ENCODE measurements at places on chromosomes 11 and 22.

GRCh38 chr11:8090756-8091155 lies 9.7 kb downstream of the TUB start:
- DNase-seq = no peak

- no peak for DNase-seq
Measured at GRCh38 chr22:35893698-35894097, 134.9 kb downstream of the RBFOX2 start.

- peak; percentile 57 for DNase-seq
Measured at GRCh38 chr11:81995889-81996288, 737.8 kb downstream of the FAM181B start.

- no peak for DNase-seq
Measured at GRCh38 chr11:63369165-63369970, at the start of gene SLC22A9. Gene SLC22A9 (plus strand): TSS chr11:63369785. CDS start chr11:63370057, 272 bp downstream.

- no peak for DNase-seq
Measured at GRCh38 chr11:30424321-30424720, 101.4 kb downstream of the ARL14EP start.

DNA sequence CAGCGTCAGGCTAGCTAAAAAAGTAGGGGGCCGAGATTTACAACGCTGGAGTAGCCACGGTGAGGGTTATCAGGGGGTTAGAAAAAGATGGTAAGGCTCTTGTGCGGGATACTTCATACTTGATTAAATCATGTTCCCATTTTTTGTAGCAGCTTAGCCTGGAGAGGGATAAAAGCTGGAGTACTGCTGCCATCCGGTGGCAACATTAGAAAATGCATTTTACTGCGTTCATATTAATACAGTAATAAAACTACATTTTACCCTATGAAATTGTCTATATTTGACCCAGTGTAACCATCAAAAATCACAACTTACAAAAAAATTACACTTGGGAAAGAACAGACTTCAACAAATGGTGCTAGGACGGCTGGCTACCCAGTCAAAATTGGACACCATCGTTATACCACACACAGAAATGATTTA lies 17.3 kb downstream of the RPUSD4 start:
- DNase-seq = no peak

DNA sequence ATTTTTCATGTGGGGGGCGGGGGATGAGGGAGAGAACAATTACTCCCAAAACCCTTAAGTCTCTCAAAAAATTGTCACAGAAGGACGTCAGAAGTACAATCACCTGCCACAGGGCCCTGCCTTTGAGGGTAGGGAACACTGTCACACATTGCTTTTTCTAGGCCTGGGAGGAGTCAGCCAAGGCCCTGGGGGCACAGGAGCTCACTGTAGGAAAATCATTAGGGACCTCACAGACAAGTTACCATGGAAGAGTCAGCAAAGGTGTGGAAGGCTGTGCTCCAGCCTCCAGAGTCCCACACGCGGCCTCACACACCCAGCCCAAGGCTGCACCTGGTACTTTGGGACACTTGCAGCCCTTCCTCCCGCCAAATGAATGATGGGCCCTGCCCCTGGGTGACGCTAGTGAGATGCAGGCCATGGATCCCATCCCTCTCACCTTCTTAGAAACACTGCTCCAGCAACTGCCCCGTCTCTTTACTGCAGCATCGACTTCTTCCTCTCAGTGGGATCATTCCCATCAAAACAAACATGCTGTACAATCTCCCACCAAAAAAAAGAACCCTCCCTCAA lies 3.3 kb downstream of the PLEKHA7 start:
- DNase-seq = no peak

GRCh38 chr11:2789791-2790567 lies 90.2 kb upstream of the KCNQ1OT1 start:
- DNase-seq = no peak

GRCh38 chr11:122202951-122203456 lies 87.0 kb upstream of the BLID start:
- DNase-seq = no peak

GRCh38 chr22:22168190-22168940 lies 76.2 kb upstream of the VPREB1 start:
- peak; percentile 15 for DNase-seq

GRCh38 chr22:47292546-47293320 lies 530.3 kb downstream of the TBC1D22A start:
- DNase-seq = no peak

DNA sequence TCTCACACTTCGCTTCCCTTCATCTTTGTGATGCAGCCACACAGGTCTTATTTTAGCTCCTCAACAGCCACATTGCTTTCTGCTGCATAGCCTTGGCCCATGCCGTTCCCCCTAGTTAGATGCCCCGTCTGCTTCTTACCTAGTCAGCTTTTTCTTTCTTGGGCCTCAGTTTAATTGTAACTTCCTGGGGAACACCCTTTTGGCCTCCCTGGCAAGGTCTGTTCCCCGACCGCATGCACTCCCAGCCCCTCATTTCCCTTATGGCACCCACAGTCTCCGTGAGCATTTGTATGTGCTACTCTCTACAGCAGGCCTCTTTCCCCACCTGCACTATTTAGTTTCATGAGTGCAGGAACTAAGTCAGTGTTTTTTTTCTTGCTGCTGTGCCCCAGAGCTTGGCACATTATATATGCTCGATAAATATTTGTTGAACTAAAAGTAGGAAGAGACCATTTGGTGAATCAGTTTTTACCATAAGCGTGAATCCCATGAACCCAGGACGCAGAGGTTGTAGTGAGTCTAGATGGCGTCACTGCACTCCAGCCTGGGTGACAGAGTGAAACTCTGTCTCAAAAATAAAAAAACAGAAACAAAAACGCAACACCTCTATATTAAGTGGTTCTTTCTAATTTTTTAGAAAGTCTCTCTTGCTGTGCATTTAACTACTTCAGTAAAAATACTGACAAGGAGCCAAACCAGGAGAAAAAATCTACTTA lies 38.5 kb downstream of the TNRC6B start:
- no peak for DNase-seq

- DNase-seq = no peak
Measured at GRCh38 chr22:39214006-39214382, 30.8 kb downstream of the PDGFB start.

DNA sequence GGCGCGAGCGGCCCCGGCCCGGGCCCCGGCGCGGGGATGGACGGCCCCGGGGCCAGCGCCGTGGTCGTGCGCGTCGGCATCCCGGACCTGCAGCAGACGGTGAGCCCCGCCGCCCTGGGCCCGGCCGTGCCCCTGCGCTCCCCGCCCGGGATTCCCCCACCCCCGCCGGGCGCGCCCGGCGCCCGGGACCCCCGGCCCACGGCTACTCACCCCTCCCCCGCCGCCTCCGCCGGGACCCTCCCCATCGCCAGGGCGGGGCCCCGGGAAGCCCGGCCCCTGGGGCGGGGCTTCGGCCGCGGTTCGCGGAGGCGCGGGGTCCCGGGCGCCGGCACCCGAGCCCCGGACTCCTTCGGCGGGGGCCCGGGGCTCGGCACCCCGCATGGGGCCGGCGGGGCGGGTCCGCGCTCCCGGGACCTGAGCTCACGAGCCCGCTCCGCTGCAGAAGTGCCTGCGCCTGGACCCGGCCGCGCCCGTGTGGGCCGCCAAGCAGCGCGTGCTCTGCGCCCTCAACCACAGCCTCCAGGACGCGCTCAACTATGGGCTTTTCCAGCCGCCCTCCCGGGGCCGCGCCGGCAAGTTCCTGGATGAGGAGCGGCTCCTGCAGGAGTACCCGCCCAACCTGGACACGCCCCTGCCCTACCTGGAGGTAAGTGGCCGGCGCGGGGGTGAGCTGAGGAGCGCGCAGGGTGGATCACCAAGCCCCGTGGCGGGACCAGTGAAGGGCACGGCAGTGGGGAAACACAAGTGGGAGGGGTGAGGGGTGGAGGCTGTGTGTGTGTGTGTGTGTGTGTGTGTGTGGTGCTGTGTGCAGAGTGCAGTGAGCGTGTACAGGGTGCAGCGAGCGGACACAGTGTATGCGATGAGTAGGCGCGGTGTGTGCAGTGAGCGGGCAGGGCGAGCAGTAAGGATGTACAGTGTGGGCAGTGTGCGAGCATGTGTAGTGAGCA lies 2.3 kb downstream of the SHANK3 start:
- no peak for DNase-seq

GRCh38 chr22:35604621-35605368 lies 12.3 kb downstream of the MB start:
- no peak for DNase-seq

DNA sequence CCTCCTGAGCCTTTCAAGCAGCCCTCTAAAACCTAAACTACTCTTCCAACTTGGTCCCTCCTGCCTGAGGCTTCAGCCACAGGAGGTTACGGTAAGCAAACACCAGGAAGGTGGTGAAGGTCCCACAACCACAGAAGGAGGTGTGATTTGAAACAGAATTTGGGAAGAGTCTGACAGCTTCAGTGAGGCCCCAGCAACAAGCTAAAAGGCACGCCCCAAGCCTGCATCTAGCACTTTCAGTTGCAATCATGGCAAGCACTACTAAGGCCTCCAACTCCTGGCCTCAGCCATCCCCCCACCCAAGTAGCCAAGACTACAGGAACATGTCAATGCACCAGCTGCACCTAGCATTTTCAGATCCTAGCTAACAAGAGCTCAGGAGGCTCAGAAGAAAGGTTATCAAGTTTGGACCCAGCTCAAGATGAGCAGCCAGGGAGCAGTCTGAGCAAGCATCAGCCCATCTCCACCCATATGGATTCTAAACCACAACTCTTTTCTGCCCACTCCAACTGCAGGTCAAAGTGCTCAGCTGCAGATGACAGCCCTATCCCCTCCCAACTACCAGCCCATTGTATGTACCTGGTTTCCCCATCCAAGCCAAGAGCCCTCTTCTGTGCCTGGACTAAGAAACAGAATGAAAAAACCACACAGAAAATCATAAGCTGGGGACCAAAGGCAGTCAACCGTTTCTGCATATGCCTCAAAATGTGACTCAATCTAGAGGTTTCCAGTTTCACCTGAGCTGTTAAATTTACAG lies 10.4 kb upstream of the AHNAK start:
- no peak for DNase-seq

DNA sequence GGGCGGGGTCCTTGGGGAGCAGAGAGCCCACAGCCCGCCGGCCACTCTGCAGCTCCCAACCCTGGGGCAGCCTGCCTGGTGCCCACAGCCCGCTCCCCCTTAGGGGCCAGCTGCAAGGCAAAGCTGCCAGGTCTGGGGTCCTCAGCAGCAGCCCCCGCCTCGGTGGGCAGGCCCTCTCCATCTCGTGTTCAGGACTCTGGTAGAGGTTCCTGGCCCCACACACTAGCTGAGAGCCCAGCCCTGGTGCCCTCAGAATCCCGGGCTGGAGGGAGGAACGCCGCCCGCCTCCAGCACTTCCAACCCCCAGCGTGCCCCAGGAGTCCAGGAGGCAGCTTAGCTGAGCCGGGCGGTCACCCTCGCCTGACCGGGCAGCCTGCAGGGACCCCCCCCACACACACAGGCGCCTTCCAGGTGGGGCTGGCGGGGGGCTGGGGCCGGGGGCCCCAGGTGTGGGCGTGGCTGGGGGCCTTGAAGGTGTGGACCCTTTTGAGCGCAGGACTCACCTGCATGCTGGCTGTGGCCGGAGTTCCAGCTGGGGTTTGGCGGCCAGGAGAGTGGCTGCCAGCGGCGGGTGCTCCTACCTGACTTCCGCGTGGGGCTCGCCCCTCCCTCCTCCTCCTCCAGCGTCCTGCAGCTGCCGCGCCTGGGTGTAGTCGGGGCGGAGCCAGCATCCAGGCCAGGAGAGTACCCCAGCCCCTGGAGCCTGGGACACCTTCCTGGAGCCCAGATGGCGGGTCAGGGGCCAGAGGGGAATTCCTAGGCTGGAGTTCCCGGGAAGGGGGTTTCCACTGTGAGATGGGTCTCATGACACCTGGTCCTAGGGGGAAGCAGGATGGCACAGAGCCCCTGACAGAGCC lies at the start of gene ANO9:
TSS of gene ANO9 (minus strand) at position 594 of the 857 bp plus-strand sequence. CDS start at position 509, 85 bp downstream.
- DNase-seq = no peak

GRCh38 chr11:2724653-2725367 lies 25.0 kb upstream of the KCNQ1OT1 start:
- DNase-seq = no peak

DNA sequence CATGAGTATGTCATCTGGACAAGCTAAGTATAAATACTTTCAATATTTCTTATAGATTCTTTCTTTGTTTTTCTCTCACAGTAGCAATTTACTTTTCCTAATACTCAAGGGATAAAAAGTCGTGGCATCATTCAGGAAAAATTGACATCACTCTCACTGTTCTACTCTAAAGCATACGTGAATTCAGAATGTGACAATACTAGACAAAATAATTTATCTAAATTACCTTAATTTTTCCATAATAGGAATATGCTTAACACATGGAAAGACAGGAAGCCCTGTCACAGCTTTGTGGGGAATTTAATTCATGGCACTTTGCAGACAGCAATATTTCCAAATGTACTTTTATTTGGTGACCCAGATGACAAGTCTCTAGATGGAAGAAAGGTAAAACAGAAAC lies 394.6 kb downstream of the DLG2 start:
- DNase-seq = no peak

DNA sequence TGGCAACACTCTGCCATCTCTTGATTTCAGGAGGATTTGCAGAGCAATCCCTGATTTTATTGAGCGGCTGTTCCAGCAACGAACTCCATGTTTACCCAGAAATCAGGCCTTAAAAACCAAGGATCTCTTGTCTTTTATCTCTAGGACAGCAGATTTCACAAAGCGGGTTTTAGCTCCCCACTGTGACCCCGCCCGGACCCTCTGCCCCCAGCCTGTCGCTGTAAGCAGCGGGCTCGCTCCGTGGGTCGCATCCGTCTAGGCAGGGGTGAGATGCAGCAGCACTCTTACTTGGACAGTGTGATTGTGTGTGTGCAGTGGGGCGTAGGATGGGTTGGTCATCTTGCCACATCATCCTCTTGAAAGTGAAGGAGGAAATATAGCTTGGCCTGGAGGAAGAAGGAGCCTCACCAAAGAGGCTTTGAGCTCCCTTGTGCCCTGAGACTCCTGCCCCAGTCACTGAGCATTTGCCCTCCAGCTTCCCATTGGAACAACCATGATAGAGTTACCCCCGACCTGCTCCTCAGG lies 189.2 kb upstream of the TBCEL start:
- DNase-seq = no peak

DNA sequence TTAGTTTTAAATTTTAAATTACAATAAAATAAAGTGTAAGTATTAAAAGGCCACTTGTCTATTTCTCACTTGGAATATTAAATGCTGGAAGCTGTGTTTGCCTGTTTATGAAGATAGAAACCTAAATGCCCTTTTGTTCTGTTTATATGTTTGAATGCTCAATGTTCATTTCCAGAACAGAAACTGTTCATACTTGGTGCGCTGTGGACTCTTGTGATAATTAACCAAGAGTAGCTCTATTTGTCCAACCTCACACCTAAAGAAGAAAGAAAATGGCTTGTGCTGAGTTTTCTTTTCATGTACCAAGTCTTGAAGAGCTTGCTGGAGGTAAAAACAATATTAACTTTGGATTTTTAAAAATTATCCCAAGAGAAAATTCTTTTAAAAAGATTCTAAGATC lies 5.7 kb downstream of the C11orf54 start:
- no peak for DNase-seq

DNA sequence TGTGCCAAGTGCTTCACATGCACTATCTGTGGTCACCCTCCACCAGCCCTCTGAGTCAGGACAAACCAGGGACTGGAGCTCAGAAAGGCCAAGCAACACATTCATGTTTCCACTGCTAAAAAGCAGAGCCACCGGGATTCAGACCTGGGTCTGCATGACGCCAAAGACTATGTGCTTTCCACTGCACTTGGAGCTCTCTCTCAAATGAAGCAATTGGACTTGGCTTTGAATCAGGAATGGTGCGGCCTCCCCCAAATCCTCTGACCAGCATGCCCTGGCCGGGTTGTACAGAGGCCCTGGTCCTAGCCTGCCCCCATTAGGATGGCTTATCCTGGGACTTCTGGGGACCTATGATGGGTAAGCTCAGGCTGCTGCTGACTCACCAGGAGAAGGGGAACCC lies 80.7 kb downstream of the PKNOX2 start:
- DNase-seq = no peak
